ENCODE measurements at places on chromosomes 5 and 9.

- no peak overlapping the region for H3K27ac ChIP-seq
- DNase-seq = no peak
- H3K36me3 ChIP-seq = no peaks in the 10 kb centered on the region
- H3K27me3 ChIP-seq = no peaks in the 10 kb centered on the region
- H3K4me1 ChIP-seq = no peaks in the 10 kb centered on the region
Observed at GRCh38 chr5:136639616-136640015, 274.3 kb upstream of the TRPC7 start.

- H3K4me1 ChIP-seq = no peaks in the 10 kb centered on the region
- H3K36me3 ChIP-seq = no peaks in the 10 kb centered on the region
- H3K27me3 ChIP-seq = no peaks in the 10 kb centered on the region
- no peak overlapping the region for H3K4me3 ChIP-seq
Observed at GRCh38 chr9:108108852-108109448, 619.4 kb upstream of the KLF4 start.

DNA sequence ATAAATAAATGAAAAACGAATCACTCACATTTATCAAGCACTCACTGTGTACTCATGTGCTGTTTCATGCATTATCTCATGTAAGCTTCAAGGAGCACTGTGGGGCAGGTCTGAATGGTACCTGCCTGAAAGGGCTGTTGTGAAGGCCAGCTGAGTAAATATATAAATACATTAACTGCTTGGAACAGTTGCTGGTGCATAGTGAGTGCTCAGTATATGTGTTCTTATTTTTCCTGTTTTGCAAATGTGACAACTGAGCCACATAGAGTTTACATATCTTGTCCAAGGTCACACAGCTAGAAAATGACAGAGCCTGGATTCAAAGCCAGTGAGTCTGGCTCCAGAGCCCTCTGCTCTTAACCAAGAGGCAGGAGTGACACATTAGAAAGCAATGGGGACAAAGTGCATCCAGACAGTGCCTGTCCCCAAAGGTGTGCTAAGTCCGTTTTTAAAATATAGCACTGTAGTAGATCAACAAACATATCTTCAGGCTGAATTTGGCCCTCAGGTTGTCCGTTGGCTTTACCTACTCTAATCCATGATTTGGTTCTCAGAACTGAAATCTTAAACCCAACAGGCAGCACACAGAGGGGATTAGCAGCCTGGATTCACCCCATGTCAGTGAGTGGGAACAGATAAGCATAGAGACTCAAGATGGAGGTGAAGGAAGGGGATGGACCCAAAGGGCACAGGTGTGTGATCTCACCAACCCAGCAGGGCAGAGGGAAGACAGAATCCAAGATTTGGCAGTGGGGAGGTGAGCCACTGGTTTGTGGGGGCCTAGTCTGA is 70.8 kb downstream of the WWC1 start:
- no peak overlapping the region for H3K4me3 ChIP-seq
- H3K27me3 ChIP-seq = no peaks in the 10 kb centered on the region

DNA sequence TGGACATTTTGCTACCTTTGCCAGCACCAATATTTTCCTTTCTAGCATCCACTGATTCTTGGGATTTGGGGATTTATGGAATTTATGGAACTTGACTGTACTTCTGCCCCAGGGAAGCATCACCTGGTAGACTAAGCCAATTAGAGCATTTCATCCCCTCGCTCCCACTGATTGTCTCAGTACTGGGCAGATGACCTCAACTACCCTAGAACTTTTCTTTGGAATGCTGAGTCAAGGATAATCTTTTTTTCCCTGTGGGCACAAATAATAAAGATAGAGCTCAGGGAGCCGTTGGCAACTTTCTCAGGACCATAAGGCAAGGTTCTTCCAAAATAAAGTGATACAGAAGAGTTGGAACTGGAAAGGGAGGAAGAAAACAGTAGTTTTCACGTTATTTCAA is 438.4 kb downstream of the PLK2 start:
- H3K4me3 ChIP-seq = no peak overlapping the region
- peaks cover 4% of the 10 kb centered on the region for H3K4me1 ChIP-seq
- no peaks in the 10 kb centered on the region for H3K36me3 ChIP-seq
- H3K27me3 ChIP-seq = no peaks in the 10 kb centered on the region

GRCh38 chr5:139371482-139372435 is 11.3 kb downstream of the SLC23A1 start:
- H3K4me1 ChIP-seq = peaks cover 10% of the 10 kb centered on the region
- DNase-seq = no peak
- peaks cover 4% of the 10 kb centered on the region for H3K36me3 ChIP-seq
- no peak overlapping the region for H3K4me3 ChIP-seq
- H3K27me3 ChIP-seq = no peaks in the 10 kb centered on the region

GRCh38 chr5:10745133-10745532 is 15.9 kb downstream of the DAP start:
- H3K4me3 ChIP-seq = no peak overlapping the region
- no peaks in the 10 kb centered on the region for H3K27me3 ChIP-seq
- peaks cover 8% of the 10 kb centered on the region for H3K36me3 ChIP-seq
- peak overlapping the region; percentile 16 for H3K27ac ChIP-seq

- H3K36me3 ChIP-seq = no peaks in the 10 kb centered on the region
- H3K4me1 ChIP-seq = peaks cover 7% of the 10 kb centered on the region
- no peaks in the 10 kb centered on the region for H3K27me3 ChIP-seq
- no peak for DNase-seq
- no peak overlapping the region for H3K27ac ChIP-seq
Observed at GRCh38 chr5:148659641-148660345, 5.5 kb upstream of the HTR4 start.

DNA sequence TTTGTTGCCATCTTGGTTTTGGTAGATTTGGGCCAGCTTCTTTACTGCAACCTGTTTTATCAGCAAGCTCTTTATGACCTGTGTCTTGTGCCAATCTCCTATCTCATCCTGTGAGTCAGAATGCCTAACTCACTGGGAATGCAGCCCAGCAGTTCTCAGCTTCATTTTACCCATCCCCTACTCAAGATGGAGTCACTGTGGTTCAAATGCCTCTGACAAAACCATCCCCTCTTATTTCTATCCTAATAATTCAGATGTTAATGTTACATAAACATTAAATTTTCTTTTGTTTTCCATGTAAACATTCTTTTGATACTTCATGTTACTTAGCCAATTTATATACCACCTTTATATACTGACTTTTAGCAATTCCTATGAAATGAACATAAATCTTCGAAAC is 746.3 kb downstream of the CDH18 start:
- H3K4me1 ChIP-seq = no peaks in the 10 kb centered on the region
- no peaks in the 10 kb centered on the region for H3K27me3 ChIP-seq
- no peak overlapping the region for H3K4me3 ChIP-seq
- no peaks in the 10 kb centered on the region for H3K36me3 ChIP-seq
- no peak overlapping the region for H3K27ac ChIP-seq

DNA sequence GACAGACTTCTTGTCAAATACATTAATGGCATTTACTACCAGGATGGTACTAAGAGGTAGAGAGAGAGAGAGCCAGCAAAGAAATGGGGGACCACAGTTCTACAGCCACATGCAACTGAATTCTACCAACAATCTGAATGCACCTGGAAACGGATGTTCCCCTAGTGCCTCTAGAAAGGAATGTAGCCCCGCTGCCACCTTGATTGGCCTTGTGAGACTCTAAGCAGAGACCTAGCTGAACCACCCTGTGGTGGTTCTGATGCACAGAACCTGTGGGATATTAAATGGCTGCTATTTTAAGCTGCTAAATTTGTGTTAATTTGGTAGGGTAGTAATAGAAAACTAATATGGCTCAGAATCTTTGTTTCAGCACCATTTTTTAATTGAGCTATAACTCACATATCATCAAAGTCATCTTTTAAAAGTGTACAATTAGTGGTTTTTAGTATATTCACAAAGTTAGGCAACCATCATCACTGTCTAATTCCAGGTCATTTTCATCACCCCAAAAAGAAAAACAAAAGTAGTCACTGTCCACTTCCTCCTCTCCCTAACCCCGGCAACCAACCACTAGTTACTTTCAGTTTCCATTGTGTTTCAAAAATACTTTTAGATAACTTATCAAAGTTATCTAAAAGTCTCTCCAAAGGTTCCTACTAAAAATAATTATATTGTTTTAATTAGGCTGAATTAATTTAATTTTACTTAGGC is 51.7 kb downstream of the CPLANE1 start:
- no peak overlapping the region for H3K4me3 ChIP-seq
- no peak for DNase-seq
- no peak overlapping the region for H3K27ac ChIP-seq
- no peaks in the 10 kb centered on the region for H3K27me3 ChIP-seq
- H3K36me3 ChIP-seq = no peaks in the 10 kb centered on the region

DNA sequence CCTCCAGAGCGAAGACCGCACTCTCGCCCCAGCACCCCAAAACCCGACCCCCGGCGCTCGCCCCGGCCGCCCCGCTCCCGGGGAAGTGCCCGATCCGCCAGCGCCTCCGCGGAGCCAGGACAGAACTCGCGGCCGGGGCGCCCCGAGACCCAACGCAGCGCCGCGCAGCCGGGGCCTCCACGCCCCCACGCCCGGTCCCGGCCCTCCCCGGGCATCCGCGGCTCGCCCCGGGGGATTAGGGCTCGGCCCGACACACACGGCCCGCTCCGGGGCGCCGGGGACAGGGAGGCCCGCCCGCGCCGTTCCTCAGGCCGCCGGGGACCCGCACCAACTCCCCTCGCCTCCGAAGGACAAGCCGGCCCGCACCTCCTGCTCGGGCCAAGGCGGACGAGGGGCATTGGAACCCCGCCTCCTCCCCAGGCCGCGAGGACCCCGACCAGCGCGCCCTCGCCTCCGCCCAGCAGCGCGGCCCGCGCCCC is 544 bp downstream of the FNBP1 start:
- peak; percentile 36 for DNase-seq
- H3K27me3 ChIP-seq = no peaks in the 10 kb centered on the region
- peaks cover 27% of the 10 kb centered on the region for H3K4me1 ChIP-seq
- peak overlapping the region; percentile 59 for H3K27ac ChIP-seq
- no peaks in the 10 kb centered on the region for H3K36me3 ChIP-seq

DNA sequence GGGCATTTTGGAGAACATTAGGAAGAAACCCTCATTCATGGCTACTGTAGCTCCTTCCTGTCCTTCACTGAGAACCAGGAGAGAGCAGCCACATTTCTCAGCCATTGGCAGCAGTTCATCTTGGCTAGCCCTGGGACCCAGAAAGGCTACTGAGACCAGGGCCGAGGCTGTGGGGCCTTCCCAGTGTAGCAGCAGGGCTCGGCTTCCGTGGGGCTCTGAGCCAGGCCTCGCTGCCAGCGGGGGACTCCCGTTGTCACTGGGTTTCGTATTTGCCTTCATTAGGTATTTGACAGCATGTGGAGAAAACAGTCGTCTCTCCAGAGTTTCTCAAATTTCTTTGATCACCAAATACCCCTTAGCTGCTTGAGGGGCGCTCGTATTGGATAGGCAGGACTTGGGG is 37.3 kb upstream of the PRDM12 start:
- no peak overlapping the region for H3K4me3 ChIP-seq
- H3K27me3 ChIP-seq = no peaks in the 10 kb centered on the region
- no peaks in the 10 kb centered on the region for H3K4me1 ChIP-seq
- no peak for DNase-seq

DNA sequence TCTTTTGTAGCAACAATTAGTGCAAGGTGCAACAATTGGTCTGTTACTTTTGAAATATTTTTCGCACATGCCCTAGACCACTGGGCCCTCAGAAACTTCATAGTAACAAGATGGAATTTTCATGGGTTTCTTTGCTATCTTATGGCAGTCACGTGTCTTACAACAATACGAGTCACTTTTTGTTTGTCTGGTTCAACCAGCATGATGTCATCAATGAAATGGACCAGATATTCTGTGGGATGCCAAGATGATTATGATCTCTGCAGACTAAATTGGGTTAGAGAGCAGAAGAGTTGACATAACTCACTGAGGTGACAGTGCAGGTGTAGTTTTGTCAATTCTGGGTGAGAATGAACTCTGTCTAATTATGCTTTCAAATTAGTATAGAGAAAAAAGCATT is 239.6 kb upstream of the RIOK2 start:
- DNase-seq = no peak
- no peaks in the 10 kb centered on the region for H3K4me1 ChIP-seq
- no peak overlapping the region for H3K27ac ChIP-seq

GRCh38 chr5:10562201-10563109 is 1.4 kb upstream of the ANKRD33B start:
- H3K4me3 ChIP-seq = no peak overlapping the region
- peaks cover 29% of the 10 kb centered on the region for H3K4me1 ChIP-seq
- no peaks in the 10 kb centered on the region for H3K27me3 ChIP-seq
- H3K27ac ChIP-seq = no peak overlapping the region

DNA sequence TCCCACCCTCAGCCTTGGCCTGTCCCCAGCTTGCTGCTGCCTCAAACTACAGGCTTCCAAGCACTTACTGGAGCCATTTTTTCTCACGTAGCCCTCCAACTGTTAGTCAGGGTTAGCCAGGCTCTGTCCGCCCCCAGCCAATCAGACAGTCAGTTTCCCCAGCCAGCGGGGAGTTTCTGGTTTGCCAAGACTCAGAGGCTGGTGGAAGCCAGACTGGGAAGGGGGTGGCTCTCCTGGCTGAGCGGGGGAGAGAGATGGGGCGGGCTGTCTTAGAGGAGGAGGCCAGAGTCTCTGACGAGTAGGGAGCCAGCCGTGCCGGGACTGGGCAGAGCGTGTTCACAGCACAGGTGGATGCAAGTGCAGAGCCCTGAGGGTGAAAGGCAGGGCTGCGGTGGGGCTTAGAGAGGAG is 15.3 kb downstream of the PROP1 start:
- peaks cover 10% of the 10 kb centered on the region for H3K4me1 ChIP-seq
- no peaks in the 10 kb centered on the region for H3K27me3 ChIP-seq
- no peak overlapping the region for H3K27ac ChIP-seq
- H3K36me3 ChIP-seq = no peaks in the 10 kb centered on the region

DNA sequence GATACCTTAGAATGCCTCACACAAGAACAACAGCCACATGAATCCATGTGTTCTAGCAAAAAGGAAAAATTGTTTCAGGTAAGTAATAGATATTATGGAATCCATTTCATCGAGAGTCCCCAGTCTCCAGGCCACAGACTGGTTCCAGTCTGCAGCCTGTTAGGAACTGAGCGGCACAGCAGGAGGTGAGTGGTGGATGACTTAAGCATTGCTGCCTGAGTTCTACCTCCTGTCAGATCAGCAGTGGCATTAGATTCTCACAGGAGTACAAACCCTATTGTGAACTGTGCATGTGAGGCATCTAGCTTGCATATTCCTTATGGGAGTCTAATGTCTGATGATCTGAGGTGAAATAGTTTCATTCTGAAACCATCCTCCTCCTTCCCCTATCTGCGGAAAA is 207.0 kb downstream of the CSNK1G3 start:
- H3K4me1 ChIP-seq = no peaks in the 10 kb centered on the region
- DNase-seq = no peak
- H3K27ac ChIP-seq = no peak overlapping the region
- H3K27me3 ChIP-seq = no peaks in the 10 kb centered on the region
- H3K36me3 ChIP-seq = no peaks in the 10 kb centered on the region
- H3K4me3 ChIP-seq = no peak overlapping the region

GRCh38 chr9:1319436-1319835 is 269.3 kb downstream of the DMRT2 start:
- H3K4me1 ChIP-seq = no peaks in the 10 kb centered on the region
- no peaks in the 10 kb centered on the region for H3K27me3 ChIP-seq
- no peak overlapping the region for H3K4me3 ChIP-seq
- no peak overlapping the region for H3K27ac ChIP-seq
- no peak for DNase-seq
- no peaks in the 10 kb centered on the region for H3K36me3 ChIP-seq

GRCh38 chr5:75053304-75054133 is 1.2 kb upstream of the GCNT4 start:
- H3K36me3 ChIP-seq = no peaks in the 10 kb centered on the region
- peak overlapping the region; percentile 91 for H3K27ac ChIP-seq
- no peaks in the 10 kb centered on the region for H3K27me3 ChIP-seq
- peaks cover 41% of the 10 kb centered on the region for H3K4me1 ChIP-seq
- DNase-seq = peak; percentile 74
- peak overlapping the region; percentile 84 for H3K4me3 ChIP-seq
